GM12891 (cell line): ENCODE measurements at places on chromosomes 4 and X.

- DNase-seq: no peak
Observed at GRCh38 chrX:14509325-14510057, 19.8 kb upstream of the GLRA2 start.

DNA sequence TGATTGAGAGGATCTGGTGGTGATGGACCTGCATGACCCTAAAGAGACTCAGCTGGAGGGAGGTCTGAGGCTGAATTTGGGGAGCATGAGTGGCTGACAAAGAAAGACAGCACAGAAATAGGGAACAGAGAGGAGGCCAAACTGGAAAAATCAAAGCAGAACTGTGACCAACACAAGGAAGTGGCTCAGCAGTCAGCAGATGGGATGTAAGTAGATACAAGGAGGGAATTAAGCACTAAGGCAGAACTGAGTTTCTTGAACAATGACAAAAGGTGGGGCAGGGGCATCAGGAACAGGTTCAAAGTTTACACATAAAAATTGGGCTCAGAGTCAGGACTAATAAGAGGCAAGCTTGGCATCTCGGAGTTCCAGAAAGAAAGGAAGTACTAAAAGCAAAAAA lies 144.3 kb upstream of the KLF3 start:
- no peak for DNase-seq

GRCh38 chr4:7342223-7343080 lies 92.3 kb downstream of the PSAPL1 start:
- no peak for DNase-seq

GRCh38 chr4:147195386-147195785 lies 249.7 kb upstream of the TTC29 start:
- DNase-seq: no peak

GRCh38 chrX:86039625-86040568 lies 7.5 kb downstream of the CHM start:
- DNase-seq: no peak

GRCh38 chr4:186264660-186265059 lies 1.3 kb upstream of the F11 start:
- DNase-seq: no peak

GRCh38 chr4:184815046-184815877 lies 10.5 kb downstream of the ACSL1 start:
- no peak for DNase-seq

GRCh38 chrX:23904096-23904495 lies 3.6 kb downstream of the APOO start:
- no peak for DNase-seq
